ENCODE measurements at places on chromosomes 1 and 21.

DNA sequence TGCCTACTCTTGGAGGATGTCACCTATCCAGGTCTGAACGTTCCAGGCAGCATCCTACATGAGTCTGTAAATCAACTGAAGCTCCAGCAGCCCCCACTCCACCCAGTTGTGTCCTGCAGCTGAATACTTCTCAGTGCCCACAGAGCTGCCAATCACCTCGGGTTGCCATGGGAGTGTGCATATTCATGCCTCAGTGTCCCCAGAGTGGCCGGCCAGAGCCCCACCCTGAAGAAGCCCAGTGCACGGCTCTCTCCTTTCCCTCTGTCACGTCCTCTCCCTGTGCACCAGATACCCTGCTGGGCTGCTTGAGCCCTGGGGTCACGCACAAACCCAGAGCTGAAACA is 16.1 kb upstream of the GSTM4 start:
- peak; percentile 8 for DNase-seq

DNA sequence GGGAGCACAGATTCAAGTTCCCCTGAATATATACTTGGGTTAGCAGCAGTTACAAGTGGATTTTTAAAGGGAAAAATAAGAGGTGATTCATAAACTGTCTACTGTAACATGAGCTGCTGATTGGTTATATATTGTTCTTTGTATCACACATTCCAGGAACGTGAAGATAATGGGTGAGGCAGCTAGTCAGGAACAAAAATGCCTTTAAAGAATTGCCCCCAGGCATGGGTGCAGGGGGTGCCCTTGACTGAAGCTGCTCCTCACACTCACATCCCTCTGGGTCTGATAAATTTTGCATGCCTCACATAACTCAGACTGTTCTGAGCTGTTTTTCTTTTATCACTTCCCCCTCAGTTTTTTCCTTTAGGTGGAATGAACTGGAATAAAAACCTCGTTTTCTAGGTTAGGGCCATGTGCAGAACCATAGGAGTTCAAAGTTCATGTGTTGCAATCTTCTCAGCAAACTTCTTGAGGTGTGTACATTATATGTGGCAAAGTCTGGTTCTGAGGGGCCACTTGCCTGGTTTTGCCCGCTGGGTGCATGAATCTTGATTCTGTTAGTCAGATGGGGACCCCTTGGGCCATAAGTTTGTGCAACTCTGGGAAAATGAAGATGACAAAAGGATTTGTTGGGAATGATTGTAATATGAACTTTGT is 21.1 kb downstream of the TBX19 start:
- no peak for DNase-seq

DNA sequence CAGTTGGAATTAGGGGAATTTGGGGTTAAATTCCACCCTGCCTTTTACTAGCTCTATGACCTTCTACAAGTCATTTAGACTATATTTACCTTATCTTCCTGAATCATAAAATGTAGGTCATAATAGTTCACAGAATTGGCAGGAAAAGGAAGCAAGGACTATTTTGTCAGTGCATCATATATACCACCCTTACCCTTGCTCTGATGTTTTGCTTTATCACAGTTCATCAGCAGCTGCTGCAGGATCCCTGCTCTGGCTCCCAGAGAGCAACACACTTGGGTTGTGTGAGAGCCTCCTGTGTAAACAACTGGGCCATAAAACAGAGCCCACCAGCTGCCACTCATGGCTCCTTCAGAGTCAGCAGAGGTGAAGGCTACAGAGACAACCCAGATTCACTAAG is 631.6 kb upstream of the CAMK1G start:
- DNase-seq = no peak

- peak; percentile 94 for DNase-seq
Measured at GRCh38 chr1:6601049-6601922, 1.4 kb downstream of the KLHL21 start.

DNA sequence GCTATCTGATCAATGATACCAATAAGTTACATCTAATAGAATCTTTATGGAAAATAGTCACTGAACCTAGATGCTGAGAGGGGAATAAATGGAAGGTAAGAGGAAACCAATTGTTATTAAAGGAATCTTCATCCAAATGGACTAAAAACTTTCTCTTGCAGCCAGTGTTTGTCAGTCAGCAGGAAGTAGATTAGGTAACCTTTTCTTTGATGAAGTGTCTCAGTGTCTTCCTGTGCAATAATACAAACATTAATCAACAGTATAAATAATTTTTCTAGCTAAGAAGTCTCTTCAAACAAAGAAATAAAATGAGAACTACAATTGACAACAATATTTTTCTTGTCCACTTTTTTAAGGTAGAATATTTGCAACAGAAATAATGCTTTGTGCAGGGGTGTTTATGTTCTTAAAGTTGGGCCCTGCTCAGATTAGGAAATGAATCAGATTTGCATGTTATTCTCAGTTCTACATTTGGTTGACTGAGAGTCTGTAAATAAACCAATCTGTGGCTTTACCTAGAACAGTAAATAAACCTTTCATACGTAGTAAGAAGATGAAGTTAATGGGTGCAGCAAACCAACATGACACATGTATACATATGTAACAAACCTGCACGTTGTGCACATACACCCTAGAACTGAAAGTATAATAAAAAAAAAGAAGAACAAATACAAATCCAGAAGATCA is 391.4 kb downstream of the MRPL39 start:
- DNase-seq = no peak

DNA sequence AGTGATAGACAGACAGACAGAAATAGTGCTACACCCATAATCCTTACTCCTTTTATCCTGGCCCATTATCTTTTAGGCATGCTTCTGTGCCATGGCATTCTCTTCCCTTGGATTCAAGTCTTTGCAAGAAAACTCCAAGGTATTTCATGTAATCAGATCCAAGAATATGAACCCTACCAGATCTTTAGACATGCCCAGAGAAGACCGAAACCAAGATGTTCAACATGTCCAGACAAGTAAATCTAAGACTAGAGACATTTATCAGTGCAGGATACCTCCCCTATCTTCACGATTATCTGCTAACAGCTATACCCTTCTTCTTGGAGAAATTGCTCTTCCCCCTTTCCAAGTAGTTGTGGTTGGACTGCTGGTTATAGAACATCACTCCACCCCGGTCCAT is 11.8 kb upstream of the C1orf141 start:
- no peak for DNase-seq

GRCh38 chr1:51734896-51735745 is 118.2 kb downstream of the OSBPL9 start:
- no peak for DNase-seq

GRCh38 chr1:41508290-41508689 is 23.8 kb upstream of the EDN2 start:
- DNase-seq = no peak

GRCh38 chr1:23029337-23029736 is 10.1 kb downstream of the KDM1A start:
- no peak for DNase-seq

DNA sequence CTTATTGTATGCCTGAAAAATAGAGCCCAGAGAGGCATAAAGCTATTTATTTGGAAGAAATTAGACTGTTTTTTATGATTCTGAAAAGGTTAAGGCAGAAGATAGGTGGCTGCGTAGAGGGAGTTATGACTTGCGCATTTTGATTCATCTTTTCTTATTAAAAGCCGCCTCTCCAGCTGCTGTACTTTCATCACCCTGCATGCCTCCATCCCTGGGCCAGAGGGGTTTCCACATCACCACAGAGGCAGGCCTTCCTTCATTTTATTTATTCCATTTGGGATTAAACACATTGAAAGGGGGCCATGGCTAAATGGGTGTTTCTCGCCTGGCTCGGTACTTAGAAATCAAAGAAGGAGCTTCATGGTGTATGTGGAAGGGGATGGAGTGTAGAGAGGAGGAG is 14.6 kb upstream of the RGS8 start:
- DNase-seq = no peak

DNA sequence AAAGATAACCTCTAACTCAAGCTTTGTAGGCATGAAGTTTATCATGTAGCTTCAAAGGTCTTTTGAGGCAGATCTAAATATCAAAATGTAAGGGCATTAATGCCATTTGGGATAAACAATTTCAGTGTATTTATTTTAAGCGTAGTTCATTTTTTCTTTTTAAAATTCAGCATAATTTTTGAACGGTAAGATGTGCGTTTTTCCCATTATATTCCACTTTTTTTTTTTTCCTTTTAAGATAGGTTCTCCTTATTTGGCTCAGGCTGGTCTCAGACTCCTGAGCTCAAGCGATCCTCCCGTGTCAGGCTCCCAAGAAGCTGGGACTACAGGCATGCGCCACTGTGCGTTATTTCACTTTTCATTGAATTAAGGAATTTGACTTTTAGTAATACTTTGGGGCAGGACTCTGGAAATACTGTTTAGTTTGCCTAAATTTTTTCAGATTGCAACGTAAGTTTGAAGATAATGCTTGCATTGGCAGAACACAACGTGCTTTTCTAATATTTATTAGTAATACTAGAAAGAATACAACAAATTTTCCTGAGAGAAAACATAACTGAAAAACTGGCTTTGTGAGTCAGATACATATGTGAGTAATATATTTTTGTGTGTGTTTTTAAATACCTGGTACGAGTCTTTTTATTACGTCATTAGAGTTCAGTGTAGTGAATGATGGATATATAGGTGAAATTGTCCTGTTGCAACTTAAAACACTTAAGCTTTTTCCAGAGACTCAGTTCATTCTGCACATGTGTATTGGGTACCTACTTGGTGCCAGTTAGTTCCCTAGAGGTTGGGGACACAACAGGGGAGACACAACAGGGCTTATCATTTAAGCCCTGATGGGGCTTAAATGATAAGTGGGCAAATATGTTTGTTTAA is 2.2 kb downstream of the RALGPS2 start:
- DNase-seq = no peak

DNA sequence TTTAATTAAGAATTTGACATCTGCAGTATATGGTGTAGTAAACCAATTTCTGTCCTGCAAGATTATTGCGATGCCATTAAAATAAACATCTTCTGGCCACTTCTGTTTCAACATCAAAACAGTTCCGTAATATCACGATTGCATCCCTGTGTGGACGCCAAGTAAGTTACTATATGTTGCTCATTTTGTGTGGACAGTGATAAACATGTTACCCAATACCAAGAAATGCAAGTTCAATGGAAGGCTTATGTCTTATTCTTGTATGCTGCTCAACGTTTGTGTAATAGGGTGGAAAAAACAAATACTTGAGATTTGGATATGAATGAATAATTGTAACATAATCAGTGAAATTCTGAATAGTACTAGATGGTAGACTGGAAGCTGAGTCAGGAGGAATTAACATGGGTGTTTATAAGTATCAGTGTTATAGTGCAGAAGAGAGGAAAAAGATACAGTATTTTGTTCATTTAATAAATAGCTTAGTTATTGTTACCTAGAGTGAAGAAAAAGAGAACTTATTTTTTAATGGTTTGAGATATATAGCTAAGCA is 15.2 kb downstream of the TTC3 start:
- no peak for DNase-seq

DNA sequence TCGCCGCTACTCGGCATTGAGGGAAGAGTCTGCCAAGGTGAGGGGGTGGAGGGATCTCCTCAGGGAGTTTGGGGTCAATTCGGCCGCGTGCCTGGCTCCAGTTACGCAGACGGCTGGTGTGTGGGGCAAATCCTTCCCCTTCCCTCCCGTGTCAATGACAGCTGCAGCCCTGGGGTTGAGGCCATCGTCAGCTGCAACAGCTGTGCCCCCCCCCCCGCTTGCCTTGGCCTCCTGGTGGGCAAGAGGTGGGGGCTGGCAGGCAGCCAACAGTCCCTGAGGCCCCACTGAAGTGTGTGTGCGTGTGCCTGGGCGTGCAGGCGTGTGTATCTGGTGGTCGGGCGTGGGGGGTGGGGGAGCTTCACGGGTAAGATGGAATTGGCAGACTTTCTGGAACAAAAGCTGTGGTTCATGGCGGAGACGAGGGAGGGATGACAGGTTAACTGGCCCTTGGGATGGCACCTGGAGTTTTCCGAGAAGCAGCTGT is 25.6 kb downstream of the PPFIA4 start:
- no peak for DNase-seq

DNA sequence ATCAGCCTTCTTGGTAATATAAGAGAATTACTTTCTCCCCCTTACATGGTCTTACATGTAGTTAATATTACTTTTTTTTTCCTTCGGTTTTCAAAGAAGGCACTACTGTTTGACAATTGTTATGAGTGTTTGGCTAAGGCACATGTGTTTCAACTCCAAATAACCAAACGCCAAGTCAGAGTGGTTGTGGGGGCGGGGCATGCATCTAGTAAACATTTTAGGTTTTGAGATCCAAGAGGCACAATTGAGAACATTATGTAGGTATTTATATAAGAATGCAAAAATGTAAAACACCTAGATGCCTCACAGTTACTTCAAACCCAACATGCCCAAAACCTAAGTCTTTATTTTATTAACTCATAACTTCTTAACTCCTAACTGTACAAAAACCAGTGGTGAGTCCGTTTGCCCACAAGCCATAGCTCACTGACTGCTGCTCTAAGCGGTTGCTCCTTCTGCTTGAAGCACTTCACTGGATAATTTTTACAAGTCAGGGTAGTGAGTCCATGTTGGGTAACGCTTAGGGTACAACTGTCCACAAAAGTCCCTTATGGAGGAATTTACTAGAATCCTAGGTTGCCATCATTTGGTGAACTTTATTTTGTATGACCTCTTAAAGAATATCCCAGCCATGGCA is 189.9 kb downstream of the HUNK start:
- no peak for DNase-seq

- DNase-seq = no peak
Measured at GRCh38 chr1:162991444-162991843, 77.7 kb upstream of the RGS4 start.

GRCh38 chr1:112581586-112582192 is 37.3 kb downstream of the ST7L start:
- no peak for DNase-seq

GRCh38 chr1:178607718-178608408 is 95.0 kb downstream of the TEX35 start:
- no peak for DNase-seq

DNA sequence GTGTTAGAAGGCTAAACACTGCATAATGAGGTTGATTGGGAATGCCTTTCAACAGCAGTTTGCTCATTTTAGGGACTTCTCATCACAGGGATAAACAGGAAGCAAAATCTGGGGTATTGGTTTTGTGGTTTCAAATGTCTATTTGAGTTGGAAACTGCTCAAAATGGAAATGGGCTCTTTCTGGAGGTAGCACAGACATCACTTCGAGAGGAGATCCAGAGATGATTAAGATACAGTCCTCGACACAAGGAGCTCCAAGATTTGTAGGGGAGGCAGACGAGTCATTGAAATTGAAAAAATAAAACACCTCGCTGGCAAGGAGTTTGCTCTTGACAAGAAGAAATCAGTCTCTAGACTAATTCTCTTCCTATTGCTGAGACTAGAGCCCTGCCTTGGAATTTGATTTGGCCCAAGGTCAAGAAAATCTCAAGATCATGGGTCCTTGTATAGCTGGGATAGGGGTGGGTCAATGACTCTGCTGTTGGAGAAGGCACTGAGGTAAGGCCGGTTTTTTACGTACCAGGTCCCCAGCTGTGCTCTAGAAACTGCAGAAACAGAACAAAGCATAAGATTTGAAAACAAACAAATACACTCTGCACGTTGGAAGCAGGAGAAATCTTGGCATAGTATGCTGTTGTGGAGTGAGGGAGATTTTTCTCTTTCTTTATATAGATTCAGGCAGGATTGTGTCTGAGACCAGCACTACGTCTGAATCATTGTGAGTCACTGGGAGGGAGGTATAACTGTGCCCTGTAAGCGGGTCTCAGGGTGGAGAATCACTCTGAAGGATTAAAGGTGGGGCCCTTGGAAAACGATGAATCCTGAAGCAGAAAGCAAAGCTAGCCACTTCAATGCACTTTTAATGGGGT is 17.7 kb upstream of the KLHDC8A start:
- DNase-seq = peak; percentile 43

All from upper lobe of left lung (tissue), 6 donors.